ENCODE measurements at places on chromosomes 16 and 17.

- no peak for DNase-seq
Observed at GRCh38 chr16:53421248-53421647, 13.0 kb upstream of the RBL2 start.

DNA sequence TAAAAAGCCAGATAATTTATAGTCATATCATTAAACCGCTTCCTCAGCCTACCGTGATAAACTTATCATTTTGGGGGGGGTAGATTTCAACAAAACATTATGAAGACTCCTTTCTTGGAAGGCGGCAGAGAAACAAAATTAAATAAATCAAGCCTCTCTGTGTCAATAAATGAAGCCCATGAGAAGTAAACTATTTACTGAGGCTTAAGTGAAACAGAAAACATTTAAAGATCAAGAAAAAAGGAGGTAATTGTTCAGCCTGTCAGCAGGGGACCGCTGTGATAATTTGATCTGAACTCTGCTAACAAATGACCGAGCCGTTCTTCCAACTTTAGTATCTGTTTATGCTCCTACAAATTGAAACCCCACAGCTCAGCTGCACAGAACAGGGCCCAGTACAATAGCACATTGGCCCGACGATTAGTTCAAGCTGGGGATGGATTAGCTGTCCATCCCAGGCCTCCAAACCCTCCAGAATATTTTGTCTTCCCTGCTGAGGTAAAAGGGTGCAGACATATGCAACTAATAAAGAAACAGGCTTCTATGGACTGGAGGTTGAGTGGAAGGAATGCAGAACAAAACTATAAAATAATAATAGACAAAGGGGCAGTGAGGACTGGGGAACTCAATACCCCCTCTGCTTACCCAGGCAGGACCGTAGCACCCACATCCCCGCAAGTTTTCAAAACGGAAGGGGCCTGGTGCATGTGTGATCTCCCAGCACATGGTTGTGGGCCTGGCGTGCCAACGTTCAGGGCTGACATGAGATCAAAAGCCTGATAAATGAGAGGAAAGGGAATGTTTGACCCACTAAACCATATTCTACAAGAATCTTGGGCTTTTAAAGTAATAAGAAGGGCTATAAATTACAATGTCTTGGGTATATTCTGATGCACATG is 298.1 kb upstream of the IRX5 start:
- no peak for DNase-seq

DNA sequence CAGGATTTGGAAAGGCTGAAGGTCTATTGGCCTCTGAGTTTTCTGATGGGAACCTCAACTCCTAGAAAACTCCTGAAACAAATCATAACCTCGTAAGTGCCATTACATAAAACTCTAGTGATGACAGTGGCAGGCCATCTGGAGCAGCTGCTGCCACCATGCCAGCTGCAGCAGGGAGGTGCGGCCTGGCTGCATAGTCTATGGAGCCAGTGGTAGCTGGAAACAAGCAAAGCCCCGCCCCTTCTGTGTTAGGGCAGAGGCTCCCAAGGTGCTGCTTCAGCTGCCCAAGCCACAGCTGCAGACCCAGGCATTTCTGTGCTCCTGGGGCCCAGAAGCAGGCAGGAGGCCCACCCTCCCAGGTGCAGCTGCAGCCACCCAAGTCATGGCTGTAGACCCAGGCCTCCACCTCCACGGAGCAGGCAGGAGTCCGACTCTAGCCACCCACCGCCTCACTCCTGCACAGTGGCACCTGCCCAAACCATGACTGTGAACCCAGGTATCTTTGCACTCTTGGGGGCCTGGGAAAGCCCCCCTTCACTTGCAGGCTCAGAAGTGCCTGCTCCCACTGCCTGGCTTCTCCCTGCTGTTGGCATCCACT is 254.1 kb upstream of the KCNJ16 start:
- no peak for DNase-seq

DNA sequence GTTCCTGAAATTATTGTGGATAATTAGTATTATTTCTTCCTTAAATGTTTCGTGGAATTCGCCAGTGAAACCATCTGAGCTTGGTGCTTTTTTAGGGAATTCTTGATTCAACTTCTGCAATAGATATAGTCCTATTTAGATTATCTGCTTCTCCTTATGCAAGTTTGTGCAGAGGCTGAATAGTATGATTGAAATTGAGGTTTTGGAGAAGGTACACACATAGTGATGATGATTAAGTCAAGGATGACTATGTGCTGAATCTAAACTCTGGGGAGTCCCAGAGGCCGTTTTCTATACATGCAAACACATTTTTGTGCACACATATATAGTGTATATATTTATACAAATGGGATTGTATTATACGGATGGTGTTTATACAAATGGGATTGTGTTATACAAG is 5.2 kb upstream of the MYH4 start:
- DNase-seq = no peak

DNA sequence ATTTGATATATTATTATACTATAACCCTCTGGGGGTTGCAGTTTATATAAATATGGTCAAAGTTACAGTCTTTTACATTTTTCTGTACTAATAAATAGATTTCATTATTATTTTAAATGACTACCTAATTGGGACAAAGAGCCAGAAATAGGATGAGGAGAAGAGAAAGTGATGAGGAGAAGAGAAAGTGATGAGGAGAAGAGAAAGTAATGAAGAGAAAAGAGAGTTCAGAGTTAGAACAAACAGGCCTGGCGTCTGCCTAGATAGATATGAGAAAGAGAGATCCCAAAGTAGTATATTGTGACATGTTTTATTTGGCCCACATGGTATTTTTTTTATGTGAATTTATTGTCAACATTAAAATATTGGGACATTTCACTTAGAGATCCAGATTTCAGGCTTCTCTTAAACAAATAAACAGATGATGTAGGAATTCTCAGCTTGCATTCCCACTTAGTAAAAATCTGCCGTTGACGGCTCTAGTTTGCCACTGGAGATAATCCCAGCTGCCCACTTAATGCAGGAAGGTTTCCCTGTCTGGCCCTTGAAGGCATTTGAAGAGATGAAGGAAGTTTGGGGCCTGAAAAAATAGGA is 210.7 kb downstream of the STX8 start:
- DNase-seq = no peak

DNA sequence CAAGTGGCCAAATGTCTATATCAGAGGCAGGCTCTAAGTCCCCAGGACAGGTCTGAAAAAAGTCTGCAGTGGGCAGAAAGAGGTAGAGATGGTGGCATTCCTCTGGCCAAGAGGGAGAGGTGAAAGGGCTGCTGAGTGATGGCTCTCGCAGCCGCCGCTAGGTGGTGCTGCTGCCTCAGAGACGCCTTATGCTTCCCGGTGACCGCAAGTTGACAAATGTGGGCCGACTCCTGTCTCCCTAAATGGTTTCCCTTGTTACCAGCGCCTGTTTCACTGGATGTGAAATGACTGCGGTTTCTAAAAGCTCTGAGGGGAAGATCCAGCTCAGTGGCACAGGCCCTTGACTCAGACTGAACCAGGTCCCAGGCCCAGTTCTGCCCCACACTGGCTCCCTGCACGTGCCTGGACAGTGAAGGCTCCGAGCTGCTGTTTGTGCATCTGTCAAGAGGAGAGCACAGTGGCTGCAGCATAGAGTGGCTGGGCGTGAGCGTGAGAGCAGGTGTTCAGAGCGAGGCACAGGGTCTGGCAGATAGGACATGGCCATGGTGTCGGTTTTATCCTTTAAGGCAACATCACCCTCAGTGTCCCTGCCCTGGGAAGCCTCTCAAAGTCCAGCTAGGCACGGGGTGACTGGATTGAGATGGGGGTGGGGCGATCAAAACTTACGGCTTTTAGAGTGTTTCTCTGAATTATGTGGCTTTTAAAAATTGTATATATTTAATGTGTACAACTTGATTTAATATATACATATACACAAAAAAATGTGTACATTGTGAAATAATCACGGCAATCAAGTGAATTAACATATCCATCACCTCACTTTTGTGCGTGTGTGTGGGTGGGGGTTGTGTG is 19.9 kb downstream of the CLEC16A start:
- DNase-seq = peak; percentile 32

DNA sequence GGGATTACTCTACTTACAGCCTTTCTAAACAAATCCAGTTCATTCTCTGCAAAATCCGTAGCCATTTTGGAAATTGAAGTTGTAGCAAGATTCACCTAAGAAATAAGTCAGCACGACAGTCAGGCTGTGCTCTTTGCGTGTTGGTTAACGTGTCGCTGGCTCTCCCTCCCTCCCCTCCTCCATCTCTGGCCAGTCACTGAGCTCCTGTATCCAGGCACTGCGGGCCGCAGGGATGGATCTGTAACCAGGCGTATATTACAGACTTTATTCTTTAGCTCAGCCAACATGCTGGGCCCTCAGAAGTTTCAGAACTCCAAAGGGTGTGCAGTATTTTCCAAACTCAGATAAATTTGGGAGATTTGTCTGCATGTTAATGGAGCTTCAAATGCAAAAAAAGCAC is 30.8 kb downstream of the KDM8 start:
- no peak for DNase-seq

DNA sequence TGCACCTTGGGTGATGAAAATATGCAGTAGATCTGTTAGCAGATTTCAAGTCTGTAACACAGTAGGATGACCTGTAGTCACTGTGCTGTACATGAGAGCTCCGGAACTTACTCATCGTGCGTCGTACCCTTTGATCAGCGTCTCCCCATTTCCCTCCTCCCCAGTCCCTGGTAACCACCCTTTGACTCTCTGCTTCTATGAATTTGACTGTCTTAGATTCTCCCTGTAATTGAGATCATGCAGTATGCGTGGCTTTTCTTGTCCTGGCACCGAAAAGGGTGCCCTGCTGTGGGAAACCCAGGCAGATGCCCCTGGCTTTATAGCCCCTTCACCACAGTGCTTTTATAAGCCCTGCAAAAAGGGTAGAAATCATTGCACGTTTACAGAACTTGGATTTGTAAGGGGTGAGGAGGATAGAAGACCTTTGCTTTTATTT is 20.5 kb downstream of the CLEC16A start:
- no peak for DNase-seq

DNA sequence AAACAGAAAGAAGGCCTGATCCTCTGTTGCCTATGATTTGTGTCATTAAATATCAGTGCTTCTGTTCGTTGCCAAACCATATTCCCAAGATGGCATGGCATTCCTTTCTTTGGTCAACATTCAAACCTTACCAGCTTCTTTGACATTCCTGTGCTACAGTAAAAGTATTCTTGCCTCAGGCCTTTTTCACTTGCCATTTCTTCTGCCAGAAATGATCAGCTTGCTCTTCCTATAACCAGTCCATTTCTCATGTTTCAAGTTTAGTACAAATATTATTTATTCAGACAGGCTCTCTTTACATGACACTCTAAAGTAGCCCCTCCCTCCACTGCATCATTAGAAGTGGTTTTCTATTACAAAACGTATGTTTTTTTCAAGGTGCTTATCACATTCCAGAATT is 278.3 kb downstream of the KCNJ2 start:
- no peak for DNase-seq

DNA sequence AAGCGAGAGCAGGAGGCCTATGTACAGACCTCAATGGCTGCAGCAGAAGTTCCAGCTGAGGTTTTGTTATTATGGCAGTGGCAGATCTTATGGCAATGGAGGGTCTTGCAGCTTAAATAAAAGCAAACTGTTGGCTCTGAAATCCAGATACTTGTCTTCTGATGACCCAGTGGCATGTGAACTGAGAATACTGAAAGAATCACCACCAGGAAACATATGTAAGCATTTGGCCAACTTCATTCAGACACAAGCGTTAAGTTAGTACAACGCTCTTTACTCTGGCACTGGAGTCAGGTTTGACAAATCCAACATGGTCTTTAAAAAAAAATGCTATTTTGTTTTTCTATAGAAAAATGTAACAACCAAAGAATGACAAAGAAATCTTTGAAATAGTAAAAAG is 70.5 kb downstream of the CFDP1 start:
- no peak for DNase-seq

- DNase-seq = no peak
Observed at GRCh38 chr16:17470182-17470907, 415 bp downstream of the XYLT1 start.

DNA sequence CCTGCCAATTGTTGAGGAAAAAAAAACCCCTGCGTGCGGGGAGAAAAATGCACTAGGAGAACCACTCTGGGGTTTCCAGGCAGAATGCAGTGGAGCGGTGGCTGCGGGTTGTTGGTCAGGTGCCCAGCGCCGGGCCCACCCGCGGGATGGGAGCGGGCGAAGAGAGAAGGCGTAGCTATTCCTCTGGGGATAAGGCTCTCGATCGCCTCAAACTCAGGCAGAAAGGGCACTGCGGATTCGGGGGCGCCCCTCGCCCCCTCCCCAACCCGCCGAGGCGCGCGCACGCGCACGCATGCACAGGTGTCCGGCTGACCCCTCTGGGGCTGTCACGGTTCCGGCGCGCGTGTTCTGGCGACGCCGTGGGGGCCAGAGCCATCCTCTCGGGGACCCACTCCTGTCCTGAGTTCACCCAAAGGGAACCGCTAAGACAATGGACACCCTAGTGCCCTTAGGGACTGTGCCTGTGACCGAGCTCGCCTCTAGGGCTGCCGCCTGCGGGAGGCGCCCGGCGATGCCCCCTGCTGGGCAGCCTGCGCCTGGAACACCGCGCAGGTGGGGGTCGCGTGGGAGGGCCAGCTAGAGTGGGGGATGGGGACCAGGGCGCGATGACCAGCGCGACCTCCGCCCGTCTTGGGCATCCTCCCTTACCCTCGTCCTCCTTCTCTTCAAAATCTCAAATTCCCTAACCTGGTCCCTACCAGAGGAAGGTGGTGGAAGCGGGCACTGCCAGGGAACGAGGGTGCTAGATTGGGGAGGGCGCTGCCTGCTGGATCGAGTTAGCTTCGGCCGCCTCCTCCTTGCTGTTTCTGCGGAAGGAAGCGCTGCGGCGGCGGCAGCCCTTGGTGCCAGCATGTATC is 14.4 kb upstream of the CBX8 start:
- peak; percentile 60 for DNase-seq

- no peak for DNase-seq
Observed at GRCh38 chr17:40110026-40110845, 9.8 kb upstream of the NR1D1 start.

DNA sequence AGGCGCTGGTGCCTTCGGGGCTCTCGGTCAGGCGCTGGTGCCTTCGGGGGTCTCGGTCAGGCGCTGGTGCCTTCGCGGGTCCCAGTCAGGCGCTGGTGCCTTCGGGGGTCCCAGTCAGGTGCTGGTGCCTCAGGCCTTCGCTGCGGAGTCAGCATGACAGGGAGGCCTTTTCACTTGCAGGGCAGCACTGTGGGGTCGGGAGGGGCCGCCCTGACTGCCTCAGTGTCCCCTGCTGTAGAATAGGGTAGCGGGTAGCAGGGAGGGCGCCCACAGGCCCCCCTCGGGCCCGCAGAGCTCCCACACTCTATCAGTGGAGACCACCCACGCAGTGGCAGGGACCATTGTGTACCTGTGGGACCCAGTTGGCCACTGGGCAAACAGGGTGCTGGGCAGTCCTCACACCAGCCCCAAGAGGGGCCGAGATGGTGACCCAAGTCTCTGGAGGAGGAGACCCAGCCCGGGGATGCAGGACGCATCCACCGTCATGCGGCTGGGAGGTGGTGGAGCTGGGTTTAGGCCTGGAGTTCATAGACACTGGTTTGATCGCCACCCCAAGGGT is 38.0 kb downstream of the ZFPM1 start:
- DNase-seq = no peak

GRCh38 chr17:17150448-17150800 is 55.7 kb downstream of the PLD6 start:
- DNase-seq = no peak
